ENCODE measurements at places on chromosomes 11 and 22. TPM values are rescaled to one million over a fixed set of nuclear protein-coding genes. Genes with fewer than 3 reads are reported as not detected.

Gene MUC6
- not detected for total RNA-seq

Gene APOBEC3C
- total RNA-seq: 6.4 TPM

Gene ADORA2A
- total RNA-seq: 1.1 TPM

Gene UCP3
- total RNA-seq: 2.6 TPM

Gene ALG9
- total RNA-seq: 33.0 TPM
